ENCODE measurements at places on chromosomes 6 and 20.
A peak's percentile ranks its signal among the peaks of the same experiment; 100 is the strongest.

- DNase-seq = no peak
Measured at GRCh38 chr6:30836431-30836866, 47.9 kb upstream of the DDR1 start.

- DNase-seq = no peak
Measured at GRCh38 chr20:19423097-19423899, 210.9 kb downstream of the SLC24A3 start.

- peak; percentile 51 for DNase-seq
Measured at GRCh38 chr20:31602779-31603441, 2.2 kb upstream of the ID1 start.

- DNase-seq = no peak
Measured at GRCh38 chr6:18289283-18289682, 25.0 kb upstream of the DEK start.

GRCh38 chr6:41427642-41428335, 92.4 kb downstream of the NCR2 start:
- DNase-seq = peak; percentile 29

Measured in stimulated activated CD4-positive, alpha-beta T cell treated with anti-CD3 and anti-CD28 coated beads, Interleukin-2, amount 100 ng/mL, for 24 hours (primary cell).